ENCODE measurements at places on chromosomes 7 and 10.

GRCh38 chr10:45376371-45376801, 2.4 kb downstream of the ALOX5 start:
- no peaks in the 10 kb centered on the region for H3K36me3 ChIP-seq
- DNase-seq: no peak
- H3K27me3 ChIP-seq: peaks cover 66% of the 10 kb centered on the region
- H3K27ac ChIP-seq: no peak overlapping the region
- peaks cover 82% of the 10 kb centered on the region for H3K4me1 ChIP-seq

DNA sequence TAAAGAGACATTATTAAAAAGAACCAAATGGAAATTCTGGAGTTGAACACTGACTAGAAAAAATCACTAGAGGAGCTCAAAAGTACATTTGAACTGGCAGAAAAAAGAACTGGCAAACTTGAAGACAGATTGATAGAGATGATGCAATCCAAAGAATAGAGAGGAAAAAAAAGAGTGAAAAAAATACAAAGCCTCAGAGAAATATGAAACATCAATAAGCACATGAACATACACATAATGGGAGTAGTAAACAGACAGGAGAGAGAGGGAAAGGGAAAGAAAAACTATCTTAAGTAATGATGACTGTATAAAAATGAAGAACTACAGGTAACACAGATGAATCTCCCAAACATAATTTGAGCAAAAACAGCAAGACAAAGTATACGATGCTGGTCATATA, 61.1 kb downstream of the CNOT4 start:
- H3K4me3 ChIP-seq: no peak overlapping the region
- no peak for DNase-seq
- no peaks in the 10 kb centered on the region for H3K27me3 ChIP-seq
- no peaks in the 10 kb centered on the region for H3K4me1 ChIP-seq
- no peaks in the 10 kb centered on the region for H3K36me3 ChIP-seq
- no peak overlapping the region for H3K27ac ChIP-seq

- no peaks in the 10 kb centered on the region for H3K27me3 ChIP-seq
- no peak overlapping the region for H3K27ac ChIP-seq
- no peaks in the 10 kb centered on the region for H3K36me3 ChIP-seq
- DNase-seq: no peak
Measured at GRCh38 chr10:106169241-106169640, 995.3 kb downstream of the SORCS1 start.

- no peak overlapping the region for H3K4me3 ChIP-seq
- H3K36me3 ChIP-seq: no peaks in the 10 kb centered on the region
- H3K27me3 ChIP-seq: no peaks in the 10 kb centered on the region
- no peaks in the 10 kb centered on the region for H3K4me1 ChIP-seq
- H3K27ac ChIP-seq: no peak overlapping the region
- no peak for DNase-seq
Measured at GRCh38 chr10:117271427-117271826, 30.5 kb downstream of the SLC18A2 start.

- H3K27ac ChIP-seq: no peak overlapping the region
- no peaks in the 10 kb centered on the region for H3K36me3 ChIP-seq
- DNase-seq: no peak
- no peaks in the 10 kb centered on the region for H3K27me3 ChIP-seq
- no peak overlapping the region for H3K4me3 ChIP-seq
Measured at GRCh38 chr7:91306266-91306665, 42.0 kb downstream of the FZD1 start.

- H3K27me3 ChIP-seq: no peaks in the 10 kb centered on the region
Measured at GRCh38 chr7:142300689-142301088, 42.8 kb upstream of the PRSS58 start.

DNA sequence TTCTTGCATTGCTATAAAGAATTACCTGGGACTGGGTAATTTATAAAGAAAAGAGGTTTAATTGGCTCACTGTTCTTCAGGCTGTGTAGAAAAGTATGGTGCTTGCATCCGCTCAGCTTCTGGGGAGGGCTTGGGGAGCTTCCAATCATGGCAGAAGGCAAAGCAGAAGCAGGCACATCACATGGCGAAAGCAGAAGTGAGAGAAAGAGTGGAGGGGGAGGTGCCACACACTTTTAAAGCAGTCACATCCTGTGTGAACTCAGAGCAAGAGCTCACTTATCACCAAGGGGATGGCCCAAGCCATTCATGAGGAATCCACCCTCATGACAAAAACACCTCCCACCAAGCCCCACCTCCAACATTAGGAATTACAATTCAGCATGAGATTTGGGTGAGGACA, 303.5 kb downstream of the OTUD1 start:
- no peaks in the 10 kb centered on the region for H3K27me3 ChIP-seq
- DNase-seq: no peak
- H3K4me1 ChIP-seq: no peaks in the 10 kb centered on the region
- no peak overlapping the region for H3K27ac ChIP-seq
- H3K4me3 ChIP-seq: no peak overlapping the region
- H3K36me3 ChIP-seq: no peaks in the 10 kb centered on the region

DNA sequence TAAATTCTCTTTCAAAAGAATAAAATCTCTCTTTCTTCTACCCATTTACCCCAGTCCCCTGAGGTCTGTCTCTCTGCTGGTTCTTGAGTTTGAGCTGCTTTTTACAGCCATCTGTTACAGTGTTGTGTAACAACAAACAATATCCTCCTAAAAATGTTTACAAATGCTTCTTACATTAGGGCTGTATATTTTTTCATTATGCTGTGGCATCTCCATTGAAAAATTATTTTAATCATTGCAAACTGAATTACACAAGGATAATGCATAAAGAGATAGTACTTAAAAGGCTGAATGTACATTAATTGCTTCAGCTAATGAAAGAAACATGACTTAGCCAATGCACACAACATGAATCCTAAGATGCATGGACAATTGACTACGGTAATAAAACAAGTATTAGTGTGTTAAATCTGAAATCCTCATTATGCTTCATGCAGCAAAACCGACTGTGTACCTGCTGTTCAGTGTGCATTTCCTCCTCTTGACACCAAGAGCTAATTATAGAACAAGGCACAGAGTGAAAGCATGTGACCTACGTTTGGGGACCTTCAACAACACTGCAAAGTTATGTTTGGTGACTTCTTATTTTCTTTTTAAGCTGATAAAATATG, 181.7 kb upstream of the RHOBTB1 start:
- no peak overlapping the region for H3K4me3 ChIP-seq
- DNase-seq: no peak
- no peaks in the 10 kb centered on the region for H3K4me1 ChIP-seq
- no peak overlapping the region for H3K27ac ChIP-seq
- H3K36me3 ChIP-seq: no peaks in the 10 kb centered on the region
- no peaks in the 10 kb centered on the region for H3K27me3 ChIP-seq

DNA sequence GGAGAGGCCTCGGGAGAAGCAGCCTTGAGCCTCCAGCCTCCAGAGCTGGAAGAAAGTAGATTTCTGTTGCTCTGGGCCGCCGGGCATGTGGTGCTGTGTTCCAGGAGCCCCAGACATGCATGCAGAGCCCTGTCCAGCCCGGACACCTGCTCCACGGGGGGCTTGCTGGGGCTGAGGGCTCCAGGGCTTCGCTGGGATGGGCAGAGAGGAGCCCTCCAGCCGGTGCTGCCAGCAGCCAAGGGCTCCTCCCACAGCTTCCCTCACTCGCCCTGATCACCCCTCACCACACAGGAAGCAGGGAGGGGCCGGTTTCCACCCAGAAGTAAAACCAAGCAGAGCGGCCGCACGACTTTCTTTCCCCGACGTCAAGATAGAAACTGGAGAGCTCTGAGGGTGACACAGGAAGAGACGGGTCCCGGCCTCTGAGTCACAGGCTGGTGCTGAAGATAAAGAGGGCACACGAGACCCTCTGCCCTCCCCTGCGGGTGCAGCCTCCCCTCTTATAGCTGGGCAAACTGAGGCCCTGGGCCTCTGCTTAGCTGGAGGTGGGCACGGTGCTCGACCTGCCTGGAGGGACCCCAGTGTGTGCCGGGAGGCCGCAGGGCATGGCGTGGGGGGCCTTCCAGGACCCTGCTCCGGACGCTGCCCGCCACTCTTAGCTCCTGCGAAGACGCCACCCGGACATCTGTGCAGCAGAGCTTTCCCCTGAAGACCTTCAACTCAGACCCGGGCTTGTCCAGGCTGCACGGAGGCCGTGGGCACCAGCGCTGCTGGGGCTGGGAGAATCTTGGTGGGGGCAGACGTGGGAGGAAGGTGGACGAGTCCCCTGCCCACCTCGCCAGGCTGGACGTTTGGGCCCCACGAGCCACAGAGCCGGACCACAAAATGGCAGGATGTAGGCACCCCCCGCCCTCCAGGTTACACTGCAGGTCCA, 31.1 kb downstream of the ADAP1 start:
- no peaks in the 10 kb centered on the region for H3K4me1 ChIP-seq
- no peaks in the 10 kb centered on the region for H3K36me3 ChIP-seq
- H3K27ac ChIP-seq: peak overlapping the region; percentile 53

GRCh38 chr10:37390926-37391325, 265.5 kb downstream of the ANKRD30A start:
- DNase-seq: no peak
- no peaks in the 10 kb centered on the region for H3K36me3 ChIP-seq
- H3K4me1 ChIP-seq: no peaks in the 10 kb centered on the region
- H3K27ac ChIP-seq: no peak overlapping the region

DNA sequence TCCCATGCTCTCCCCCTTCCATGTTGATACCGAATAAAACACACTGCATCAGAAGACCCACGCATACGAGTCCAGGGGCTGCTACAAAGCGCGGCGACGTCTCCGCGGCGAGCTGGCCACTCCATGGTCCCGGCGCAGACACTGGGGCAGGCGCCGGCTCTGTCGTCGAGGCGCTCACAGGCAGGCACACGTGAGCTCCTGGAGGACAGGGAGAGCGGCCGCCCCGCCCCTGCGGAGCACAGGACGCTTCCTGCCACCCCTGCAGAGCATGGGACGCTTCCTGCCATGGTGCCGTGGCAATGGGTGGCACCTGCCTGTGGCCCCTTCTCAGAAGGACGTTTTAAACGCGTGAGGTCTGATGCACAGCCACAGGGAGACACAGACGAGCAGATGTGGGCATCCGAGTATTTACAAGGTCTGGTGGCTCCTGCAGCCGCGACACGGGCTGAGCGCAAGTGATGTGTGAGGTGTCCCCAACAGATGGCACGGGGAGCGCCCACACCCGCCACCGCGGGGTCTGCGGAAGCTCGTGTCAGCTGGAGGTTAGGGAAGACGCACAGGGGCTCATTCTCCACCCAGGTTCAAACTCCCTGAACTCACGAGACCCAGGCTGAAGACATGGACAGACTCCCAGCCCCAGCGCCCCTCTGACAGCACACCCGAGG, 21.4 kb upstream of the GPR146 start:
- peaks cover 4% of the 10 kb centered on the region for H3K4me1 ChIP-seq
- H3K36me3 ChIP-seq: no peaks in the 10 kb centered on the region
- DNase-seq: no peak
- no peak overlapping the region for H3K27ac ChIP-seq

- H3K36me3 ChIP-seq: no peaks in the 10 kb centered on the region
- no peak for DNase-seq
- no peaks in the 10 kb centered on the region for H3K27me3 ChIP-seq
- no peak overlapping the region for H3K27ac ChIP-seq
- no peaks in the 10 kb centered on the region for H3K4me1 ChIP-seq
- no peak overlapping the region for H3K4me3 ChIP-seq
Measured at GRCh38 chr10:29141761-29142160, 147.1 kb upstream of the LYZL1 start.

GRCh38 chr7:39826166-39826565, 123.9 kb upstream of the CDK13 start:
- H3K4me3 ChIP-seq: no peak overlapping the region
- H3K4me1 ChIP-seq: no peaks in the 10 kb centered on the region
- peaks cover 84% of the 10 kb centered on the region for H3K27me3 ChIP-seq
- no peaks in the 10 kb centered on the region for H3K36me3 ChIP-seq

DNA sequence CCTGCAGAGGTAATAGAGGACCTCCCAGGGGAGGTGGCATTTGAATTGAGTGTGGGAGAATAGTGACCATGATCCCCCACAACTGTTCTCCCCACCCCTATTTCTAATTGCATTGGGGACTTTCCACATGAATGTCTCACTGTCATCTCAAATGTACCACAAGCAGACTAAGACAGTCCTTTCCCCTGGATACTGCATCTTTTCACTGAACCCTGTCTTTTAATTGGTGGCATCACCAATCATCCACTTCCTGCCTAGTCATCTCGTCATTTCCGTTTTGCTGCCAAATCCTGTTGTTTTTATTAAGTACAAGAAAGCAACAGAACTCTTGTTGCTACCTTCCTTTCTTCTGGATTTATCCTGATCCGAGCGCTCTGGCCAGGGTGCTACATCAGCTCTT, 120.3 kb downstream of the NRP1 start:
- H3K27ac ChIP-seq: no peak overlapping the region
- H3K27me3 ChIP-seq: no peaks in the 10 kb centered on the region

GRCh38 chr7:122694697-122695096, 4.2 kb downstream of the RNF133 start:
- no peaks in the 10 kb centered on the region for H3K36me3 ChIP-seq
- DNase-seq: no peak
- no peaks in the 10 kb centered on the region for H3K4me1 ChIP-seq
- H3K4me3 ChIP-seq: no peak overlapping the region
